ENCODE measurements at places on chromosomes 4 and X.

- no peak for DNase-seq
Measured at GRCh38 chr4:142372530-142373260, 473.4 kb downstream of the INPP4B start.

- no peak for DNase-seq
Measured at GRCh38 chrX:71366674-71367256, 608 bp downstream of the TAF1 start.

- DNase-seq, result no peak
Measured at GRCh38 chr4:118389721-118390120, 36.9 kb upstream of the PRSS12 start.

DNA sequence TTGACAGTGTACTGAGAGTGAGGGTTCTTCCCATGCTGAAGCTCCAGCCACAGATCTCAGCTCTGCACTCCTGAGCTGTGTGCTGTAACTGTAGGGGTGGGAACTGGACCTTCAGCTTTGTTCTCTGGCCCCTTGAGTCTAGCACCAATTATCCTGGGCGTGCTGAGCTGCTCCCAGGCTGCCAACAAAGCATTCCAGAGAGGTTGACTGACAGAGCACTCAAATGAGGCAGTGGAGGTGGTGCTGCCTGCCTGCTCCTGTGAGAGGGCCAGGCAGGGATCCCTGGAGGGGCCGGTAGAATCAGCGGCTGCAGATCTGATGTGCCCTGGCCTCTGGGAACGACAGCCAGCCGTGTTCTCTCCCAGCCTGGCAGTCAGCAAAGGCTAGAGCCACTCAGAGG, 375.7 kb upstream of the AADAT start:
- no peak for DNase-seq

DNA sequence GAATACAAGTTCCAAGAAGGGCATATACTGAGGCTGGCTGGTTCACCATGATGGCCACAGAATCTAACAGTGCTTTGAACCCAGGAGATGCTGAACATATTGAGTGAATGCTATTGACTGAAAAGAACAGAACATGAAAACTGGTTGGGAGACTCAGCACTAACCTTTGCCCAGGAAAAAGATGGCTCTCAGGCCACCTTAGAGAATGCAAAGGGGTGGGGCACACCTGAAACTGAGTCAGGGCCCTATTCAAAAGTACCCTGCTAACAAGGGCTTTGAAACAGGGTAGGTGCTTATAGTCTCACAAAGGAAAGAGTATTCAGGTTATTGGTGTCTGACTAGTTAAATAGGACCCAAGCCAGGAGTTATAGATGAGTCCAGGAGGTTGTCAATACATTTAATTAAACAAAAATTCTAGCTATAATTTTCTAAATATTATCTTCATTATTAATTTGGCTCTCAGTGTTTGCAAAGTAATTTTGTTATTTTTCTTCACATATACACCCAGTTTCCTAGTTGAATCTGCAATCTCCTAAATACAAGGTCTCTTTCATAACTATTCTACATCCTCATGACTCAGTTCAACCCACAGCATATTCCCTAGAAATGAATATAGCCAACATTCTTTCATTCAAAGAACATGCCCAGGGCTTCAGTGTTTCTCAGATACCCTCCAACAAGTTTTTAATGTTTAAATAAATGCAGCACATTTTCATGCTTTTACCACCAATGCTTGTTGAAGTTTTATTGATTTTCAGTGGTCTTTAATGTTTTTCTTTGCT, 144.2 kb upstream of the RAPGEF2 start:
- DNase-seq, result no peak

DNA sequence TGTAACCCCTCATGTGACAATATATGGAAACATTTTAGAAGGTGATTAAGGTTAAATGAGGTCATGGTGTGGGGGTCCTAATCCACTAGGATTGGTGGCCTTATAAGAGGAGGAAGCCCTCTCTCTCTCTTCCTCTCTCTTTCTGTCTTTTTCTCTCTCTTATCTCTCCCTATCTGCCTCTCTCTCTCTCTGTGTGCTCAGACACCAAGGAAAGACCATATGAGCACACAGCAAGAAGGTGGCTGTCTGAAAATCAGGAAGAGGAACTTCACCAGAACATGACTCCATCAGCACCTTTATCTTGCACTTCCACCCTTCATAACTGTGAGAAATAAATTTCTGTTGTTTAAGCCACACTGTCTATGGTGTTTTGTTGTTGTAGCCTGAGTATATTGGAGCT, 1472.2 kb downstream of the PCDH7 start:
- DNase-seq, result no peak

DNA sequence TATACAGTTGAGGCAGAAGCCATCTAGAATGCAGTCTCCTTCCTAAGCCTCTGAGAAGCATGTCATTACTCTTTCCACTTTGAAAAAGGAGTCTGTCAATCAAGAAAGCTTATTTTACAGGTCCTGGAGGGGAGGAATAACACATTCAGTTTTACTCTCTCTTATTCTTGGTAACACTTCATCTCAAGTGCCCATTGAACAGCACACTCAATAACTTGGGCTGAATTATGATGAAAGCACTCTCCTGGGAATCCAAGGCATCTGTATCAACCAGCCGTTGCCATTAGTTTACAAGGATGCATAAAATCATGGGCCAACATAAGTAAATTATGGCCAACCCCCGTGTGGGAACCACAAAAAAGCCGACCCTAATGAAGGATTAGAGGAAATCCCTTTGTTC, 282.4 kb downstream of the C4orf33 start:
- DNase-seq, result no peak

DNA sequence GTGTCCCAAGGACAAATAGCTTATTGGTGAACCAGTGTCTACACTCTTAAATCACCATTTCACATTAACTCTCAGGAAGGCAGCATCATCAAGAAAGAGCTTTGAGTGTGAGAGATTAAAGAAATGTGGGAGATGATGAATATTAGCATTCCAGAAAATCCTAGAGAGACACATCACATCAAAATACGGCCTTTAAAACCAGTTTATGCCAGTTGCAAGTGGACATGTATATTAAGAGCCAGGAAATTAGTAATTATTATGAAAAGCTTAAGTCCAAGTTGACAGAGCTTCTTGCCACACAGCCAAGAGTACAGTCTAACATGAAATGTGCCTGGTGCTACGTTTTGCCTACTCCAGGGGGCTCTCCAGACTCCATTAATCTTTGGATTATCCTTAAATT, 503.0 kb upstream of the BOD1L1 start:
- DNase-seq, result no peak

All from activated naive CD4-positive, alpha-beta T cell (primary cell).